GM12878 (cell line): ENCODE measurements at places on chromosomes 5 and 9. TPM values are rescaled to one million over a fixed set of nuclear protein-coding genes. Genes with fewer than 3 reads are reported as not detected.

GRCh38 chr5:39226100-39226451 is 6.7 kb upstream of the FYB1 start:
- no peaks in the 10 kb centered on the region for H3K4me1 ChIP-seq
- no peaks in the 10 kb centered on the region for H3K36me3 ChIP-seq
- no peak overlapping the region for H3K4me3 ChIP-seq
- no peaks in the 10 kb centered on the region for H3K27me3 ChIP-seq
- no peak for DNase-seq
- H3K27ac ChIP-seq, result no peak overlapping the region

The KCNIP1 gene
- not detected in 2 replicates for total RNA-seq

The WDR38 gene
- total RNA-seq, result not detected in 2 replicates

GRCh38 chr5:160919626-160920025 is 67.6 kb upstream of the ATP10B start:
- no peak for DNase-seq
- no peaks in the 10 kb centered on the region for H3K36me3 ChIP-seq
- no peaks in the 10 kb centered on the region for H3K4me1 ChIP-seq
- H3K27me3 ChIP-seq, result no peaks in the 10 kb centered on the region
- no peak overlapping the region for H3K4me3 ChIP-seq

DNA sequence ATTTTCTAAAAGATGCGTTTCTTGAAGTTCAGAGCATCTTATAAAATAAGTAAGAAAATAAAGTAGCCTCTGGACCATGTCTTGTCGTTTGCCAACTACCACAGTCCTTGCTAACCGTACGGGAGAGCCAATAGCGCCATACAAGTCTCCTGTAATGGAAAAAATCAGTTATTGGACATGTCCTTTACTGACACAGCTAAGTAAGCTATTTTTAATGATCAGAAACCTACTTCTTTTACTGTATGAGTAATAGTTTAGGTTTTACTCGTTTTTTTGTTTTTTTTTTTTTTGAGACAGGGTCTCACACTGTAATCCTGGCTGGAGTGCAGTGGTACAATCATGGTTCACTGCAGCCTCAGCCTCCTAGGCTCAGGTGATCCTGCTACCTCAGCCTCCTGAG is 37.7 kb upstream of the RAPGEF6 start:
- no peak for DNase-seq
- H3K27ac ChIP-seq, result peak overlapping the region; percentile 63
- peaks cover 38% of the 10 kb centered on the region for H3K4me1 ChIP-seq
- H3K4me3 ChIP-seq, result peak overlapping the region; percentile 21; the same call in 1 of the 2 replicates
- H3K27me3 ChIP-seq, result no peaks in the 10 kb centered on the region

DNA sequence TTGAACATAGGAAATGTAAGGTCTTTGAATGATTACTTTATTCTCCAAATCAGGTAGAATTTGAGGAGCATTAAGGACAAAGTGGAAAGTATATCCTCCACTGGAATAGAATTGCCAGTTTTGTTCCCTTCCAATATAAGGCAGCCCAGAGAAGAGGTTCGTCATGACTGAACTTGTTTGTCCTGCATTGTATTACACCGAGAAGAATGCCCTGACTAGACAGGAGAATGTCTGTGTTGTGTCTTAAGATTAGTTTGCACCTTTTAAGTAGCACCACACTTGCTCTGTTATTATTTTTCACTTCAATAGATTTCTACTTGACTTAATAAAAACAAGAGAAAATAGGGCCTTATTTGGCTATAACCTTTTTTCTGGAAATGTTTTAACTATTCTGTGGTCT is 586.2 kb upstream of the PTGER4 start:
- DNase-seq, result no peak
- no peaks in the 10 kb centered on the region for H3K4me1 ChIP-seq
- no peak overlapping the region for H3K27ac ChIP-seq
- H3K4me3 ChIP-seq, result no peak overlapping the region

DNA sequence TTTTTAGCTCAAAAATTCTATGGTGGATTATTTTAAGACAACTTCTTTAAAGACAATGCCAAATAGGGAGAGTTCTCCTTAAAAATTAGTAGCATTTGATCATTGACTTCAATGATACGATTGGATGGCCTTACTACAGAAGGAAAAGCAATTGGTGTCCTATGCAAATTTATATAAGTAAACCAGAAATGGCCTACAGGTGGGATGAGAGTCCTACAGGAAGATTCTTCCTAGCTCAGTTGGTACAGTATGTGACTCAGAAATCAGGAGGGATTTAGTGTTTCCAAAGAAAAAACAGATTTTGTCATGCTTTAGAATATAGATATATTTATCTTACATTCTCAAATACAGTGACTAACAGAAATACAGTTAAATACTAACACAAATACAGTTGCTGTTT is 6.5 kb downstream of the ANKRA2 start:
- no peak overlapping the region for H3K4me3 ChIP-seq
- no peaks in the 10 kb centered on the region; the same call in 1 of the 2 replicates for H3K36me3 ChIP-seq
- H3K4me1 ChIP-seq, result no peaks in the 10 kb centered on the region
- H3K27me3 ChIP-seq, result no peaks in the 10 kb centered on the region
- DNase-seq, result no peak
- no peak overlapping the region for H3K27ac ChIP-seq

DNA sequence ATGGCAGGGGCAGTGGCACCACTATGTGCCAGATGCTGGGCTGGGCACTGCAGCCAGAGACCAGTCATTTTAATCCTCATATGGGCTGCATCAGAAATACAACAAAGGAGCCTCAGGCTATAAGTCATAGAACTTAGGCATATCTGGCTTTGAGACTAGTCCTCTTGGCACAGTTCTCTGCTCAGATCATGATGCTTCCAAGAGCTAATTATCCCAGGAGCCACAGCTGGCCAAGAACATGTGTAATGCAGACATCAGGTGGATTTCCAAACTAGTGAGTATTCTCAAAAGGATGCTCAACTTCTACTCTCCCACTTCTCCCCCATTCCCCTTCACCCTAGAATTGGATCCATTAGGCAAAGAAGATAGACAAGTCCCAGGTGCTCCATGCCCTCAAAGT is 562.2 kb upstream of the TRPC7 start:
- DNase-seq, result no peak
- no peaks in the 10 kb centered on the region for H3K36me3 ChIP-seq
- H3K27me3 ChIP-seq, result no peaks in the 10 kb centered on the region
- no peak overlapping the region for H3K4me3 ChIP-seq
- H3K27ac ChIP-seq, result no peak overlapping the region
- H3K4me1 ChIP-seq, result no peaks in the 10 kb centered on the region

The DMRT3 gene
- total RNA-seq, result not detected in 2 replicates

- H3K27ac ChIP-seq, result no peak overlapping the region
- no peak overlapping the region for H3K4me3 ChIP-seq
- H3K36me3 ChIP-seq, result peaks cover 1% of the 10 kb centered on the region
- no peaks in the 10 kb centered on the region for H3K27me3 ChIP-seq
Measured at GRCh38 chr9:33042473-33042872, 17.4 kb downstream of the DNAJA1 start.

GRCh38 chr5:60382716-60383115 is 317.2 kb downstream of the DEPDC1B start:
- H3K4me1 ChIP-seq, result peaks cover 7% of the 10 kb centered on the region
- H3K27me3 ChIP-seq, result no peaks in the 10 kb centered on the region
- H3K27ac ChIP-seq, result no peak overlapping the region
- H3K36me3 ChIP-seq, result no peaks in the 10 kb centered on the region

DNA sequence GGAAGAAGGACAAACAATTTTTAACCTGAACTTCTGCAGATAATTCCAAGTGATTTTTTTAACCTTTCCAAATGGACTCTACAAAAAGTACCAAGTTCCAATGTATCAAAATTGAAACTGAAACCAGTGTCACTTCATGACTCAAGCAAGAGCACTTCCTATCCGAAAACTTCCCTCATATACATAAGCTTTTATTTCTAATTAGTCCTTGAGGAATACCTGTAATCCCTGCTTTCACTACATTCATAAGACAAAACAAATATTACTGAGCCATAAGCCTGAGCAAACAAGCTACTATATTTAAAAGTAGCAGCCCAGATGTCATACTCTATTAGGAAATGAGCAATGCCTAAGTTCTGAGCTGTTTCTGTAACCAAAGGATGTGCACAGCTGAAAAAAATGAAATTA is 224.4 kb downstream of the EBF1 start:
- DNase-seq, result no peak
- no peak overlapping the region for H3K4me3 ChIP-seq
- H3K4me1 ChIP-seq, result peaks cover 55% of the 10 kb centered on the region
- H3K27ac ChIP-seq, result peak overlapping the region; percentile 71
- H3K36me3 ChIP-seq, result no peaks in the 10 kb centered on the region

- no peak for DNase-seq
- H3K36me3 ChIP-seq, result no peaks in the 10 kb centered on the region
- H3K4me3 ChIP-seq, result no peak overlapping the region
- no peaks in the 10 kb centered on the region for H3K27me3 ChIP-seq
- no peaks in the 10 kb centered on the region for H3K4me1 ChIP-seq
Measured at GRCh38 chr9:72396247-72397091, 31.5 kb upstream of the ZFAND5 start.

DNA sequence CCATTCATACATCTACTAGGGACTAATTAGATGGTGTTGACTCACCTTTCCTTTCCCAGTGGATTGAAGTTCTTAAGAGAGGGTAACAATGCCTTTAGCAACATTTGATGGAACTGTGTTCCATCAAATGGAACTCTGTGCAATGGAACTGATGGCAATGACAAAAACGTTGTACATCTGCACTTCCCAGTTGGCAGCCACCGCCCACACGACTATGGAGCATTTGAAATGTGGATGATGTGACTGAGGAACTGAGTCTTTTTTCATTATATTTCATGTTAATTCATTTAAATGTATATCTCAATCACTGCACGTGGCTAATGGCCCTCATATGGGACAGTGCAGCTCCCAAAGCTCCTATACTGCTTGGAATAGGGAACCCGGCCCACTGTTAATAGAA is 39.0 kb upstream of the ICE1 start:
- no peaks in the 10 kb centered on the region for H3K36me3 ChIP-seq
- no peak overlapping the region for H3K4me3 ChIP-seq
- no peak overlapping the region for H3K27ac ChIP-seq
- H3K27me3 ChIP-seq, result no peaks in the 10 kb centered on the region
- no peak for DNase-seq
